ENCODE measurements at places on chromosomes 2 and 18.

GRCh38 chr18:48230467-48231113 lies 178.6 kb downstream of the ZBTB7C start:
- no peak for DNase-seq

GRCh38 chr2:113164215-113164929 lies 9.4 kb upstream of the PSD4 start:
- no peak for DNase-seq

- no peak for DNase-seq
Observed at GRCh38 chr18:55833543-55833942, 245.6 kb upstream of the TCF4 start.

- no peak for DNase-seq
Observed at GRCh38 chr2:164868563-164869419, 27.2 kb upstream of the COBLL1 start.

DNA sequence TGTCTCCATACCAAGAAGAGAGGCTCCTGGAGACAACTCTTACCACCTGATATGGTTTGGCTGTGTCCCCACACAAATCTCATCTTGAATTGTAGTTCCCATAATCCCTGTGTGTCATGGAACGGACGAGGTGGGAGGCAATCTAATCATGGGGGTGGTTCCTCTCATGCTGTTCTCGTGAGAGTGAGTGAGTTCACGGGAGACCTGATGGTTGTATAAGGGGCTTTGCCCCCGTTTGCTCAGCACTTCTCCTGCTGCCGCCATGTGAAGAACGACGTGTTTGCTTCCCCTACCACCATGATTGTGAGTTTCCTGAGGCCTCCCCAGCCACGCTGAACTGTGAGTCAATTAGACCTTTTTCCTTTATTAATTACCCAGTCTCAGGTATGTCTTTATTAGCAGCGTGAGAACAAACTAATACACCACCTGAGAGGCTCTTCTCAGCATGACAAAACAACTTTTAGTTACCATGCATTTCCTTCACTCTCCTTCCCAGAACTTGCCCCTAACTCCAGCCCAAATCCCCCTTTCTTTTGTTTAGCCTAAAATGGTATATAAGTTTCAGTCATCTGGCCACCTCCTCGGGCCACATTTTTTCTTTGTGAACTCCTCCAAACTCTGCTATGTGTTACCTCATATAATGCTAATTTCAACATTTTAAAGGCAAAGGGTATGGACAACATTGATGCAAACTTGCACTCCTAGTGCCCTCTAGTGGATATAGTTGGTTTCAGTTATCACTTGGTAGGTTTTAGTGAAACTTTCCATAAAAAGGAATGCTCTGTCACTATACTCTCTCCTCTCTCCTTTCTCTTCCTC lies 58.6 kb upstream of the SLC25A52 start:
- no peak for DNase-seq

- DNase-seq, result no peak
Observed at GRCh38 chr18:26963292-26963691, 97.8 kb upstream of the AQP4 start.

DNA sequence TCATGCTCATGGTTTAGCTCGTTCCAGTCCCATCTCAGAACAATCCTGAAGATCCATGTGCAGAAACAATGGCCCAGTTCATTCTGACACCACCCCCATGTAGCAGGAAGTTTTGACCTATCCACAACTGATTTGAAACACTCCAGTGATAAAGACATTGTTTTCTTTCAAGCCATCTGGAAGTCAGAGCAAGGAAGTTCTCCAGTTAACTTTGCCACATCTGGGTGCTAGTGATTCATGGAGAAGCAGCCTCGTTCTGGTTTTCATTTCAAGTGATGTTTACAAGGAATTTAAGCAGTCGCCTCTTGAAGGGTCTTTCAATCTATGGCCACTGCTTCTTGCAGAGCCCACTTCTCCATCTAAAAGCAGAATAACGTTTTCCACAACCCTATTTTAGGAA lies 36.6 kb upstream of the TWIST2 start:
- DNase-seq, result no peak

DNA sequence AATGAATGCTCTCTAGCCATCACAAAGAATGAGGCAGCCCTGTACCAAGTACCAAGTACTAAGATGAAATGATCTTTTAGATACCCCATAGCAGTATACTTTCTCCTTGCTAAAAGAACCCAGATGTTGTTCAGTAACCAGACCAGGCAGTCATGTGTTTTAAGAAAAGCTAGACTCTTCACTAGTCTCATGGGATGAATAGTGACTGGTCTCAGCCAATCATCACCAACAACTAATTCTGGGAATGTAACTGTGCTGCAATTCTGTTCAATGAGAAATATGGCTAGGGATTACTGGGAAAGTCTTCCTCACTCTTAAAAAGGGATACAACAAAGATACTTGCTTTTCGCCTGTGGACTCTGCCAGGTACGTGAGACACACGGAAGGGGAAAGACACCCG lies 29.5 kb downstream of the MBOAT2 start:
- no peak for DNase-seq

DNA sequence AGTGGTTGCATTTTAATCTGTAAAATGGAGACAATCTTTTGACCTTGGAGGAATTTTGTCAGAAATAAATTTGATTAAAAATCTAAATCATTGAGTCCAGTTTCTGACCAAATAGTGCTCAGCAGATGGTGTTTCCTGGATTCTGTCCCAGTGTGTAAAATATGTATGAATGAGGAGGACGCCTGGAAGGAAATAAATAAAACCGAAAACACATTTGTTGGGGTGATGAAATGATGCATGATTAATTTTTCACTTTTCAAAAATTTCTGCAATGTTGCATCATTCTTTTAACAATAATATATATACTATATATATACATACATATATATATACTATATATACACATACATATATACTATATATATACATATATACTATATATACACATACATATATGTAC lies 261.1 kb upstream of the TRIB2 start:
- no peak for DNase-seq

GRCh38 chr2:43105586-43106558 lies 120.5 kb downstream of the ZFP36L2 start:
- DNase-seq, result no peak

GRCh38 chr18:78896111-78896905 lies 83.3 kb upstream of the SALL3 start:
- no peak for DNase-seq

DNA sequence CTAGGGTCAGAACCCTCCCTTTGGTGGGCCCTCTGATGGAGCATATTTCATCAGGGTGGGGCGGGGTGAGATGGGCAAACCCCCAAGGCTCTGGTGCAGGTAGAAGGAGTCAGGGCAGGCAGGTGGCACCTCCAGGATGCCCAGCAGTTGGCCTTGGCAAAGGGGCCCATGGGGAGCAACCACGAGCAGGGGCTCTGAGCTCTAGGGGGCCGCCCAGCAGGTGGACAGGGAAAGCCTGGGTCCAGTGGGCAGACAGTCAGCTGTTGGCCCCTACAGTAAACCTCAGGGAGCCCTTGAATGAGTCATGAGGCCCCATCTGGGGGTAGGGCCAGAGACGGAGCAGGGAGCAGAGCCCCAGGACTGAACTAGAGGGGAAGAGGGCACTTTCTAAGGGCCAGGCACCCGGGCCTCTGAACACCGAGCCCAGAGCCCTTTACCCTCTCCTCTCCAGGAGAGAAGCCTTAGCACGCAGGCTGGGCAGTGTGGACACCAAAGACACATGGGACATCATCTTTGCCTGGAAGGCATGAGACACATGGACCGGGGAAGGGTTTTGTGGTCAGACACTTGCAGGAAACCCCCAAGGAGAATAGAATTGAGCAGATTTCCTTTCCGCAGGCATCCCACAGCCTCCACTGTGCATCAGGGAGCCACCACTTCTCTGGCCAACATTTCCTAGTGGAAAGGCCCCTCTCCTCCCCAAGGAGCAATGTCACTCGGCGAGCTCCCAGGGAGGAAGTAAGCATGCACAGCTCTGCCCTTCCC lies 257.3 kb downstream of the GLI2 start:
- DNase-seq, result no peak

DNA sequence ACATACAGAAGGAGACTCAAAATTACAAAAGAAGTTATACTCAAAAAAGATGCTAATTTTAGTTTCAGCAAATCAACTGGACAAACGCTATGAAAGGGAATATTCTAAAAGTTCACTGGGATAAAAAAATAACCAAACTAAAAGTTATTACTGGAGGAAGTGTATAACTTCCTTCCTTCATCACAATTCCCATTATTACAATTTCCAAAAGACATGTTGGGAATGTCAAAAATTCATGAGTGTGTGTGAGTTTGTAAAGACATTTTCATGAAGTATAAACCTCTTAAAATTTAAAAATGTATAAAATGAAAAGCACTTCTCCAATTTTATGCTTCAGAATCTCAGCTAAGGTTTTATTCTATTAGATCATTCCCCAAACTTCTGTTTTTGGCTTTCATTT lies 67.8 kb downstream of the MERTK start:
- DNase-seq, result no peak

GRCh38 chr2:7730449-7730848 lies 813.2 kb downstream of the RNF144A start:
- no peak for DNase-seq

DNA sequence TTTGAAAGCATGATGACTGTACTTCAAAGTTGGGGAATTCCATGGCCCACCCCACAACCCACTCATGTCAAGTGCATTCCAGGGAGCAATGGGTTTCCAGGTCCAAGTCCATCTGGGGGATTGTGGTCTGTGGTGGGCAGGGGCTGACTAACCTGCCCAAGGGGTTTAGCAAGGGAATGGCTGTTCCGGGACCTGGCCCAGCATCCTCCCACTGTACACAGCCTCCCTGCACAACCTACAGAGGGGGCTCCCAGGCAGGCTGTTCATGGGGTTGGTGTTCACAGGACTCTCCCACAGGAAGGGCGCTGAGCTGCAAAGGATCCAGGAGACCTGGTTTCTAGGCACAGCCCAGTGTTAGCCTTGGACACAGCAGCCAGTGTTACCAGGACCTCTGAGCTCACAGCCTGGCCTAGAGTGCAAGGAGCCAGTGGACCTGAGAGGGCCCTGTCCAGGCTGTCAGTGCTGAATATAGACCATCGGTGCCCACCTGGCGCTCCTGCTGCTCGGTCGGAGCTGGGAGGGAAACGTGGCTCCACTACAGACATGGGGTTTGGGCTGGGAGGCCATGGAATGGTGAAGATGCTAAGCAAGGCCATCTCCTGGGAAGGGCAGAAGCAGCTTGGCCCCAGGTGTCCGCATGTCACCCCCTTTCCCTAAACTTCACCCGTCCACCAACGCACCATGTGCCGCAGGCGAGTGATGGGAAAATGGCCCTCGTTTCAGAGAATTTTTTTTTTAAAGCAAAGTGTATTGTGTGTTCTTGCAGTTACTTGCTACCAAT lies 317.2 kb downstream of the GBX2 start:
- DNase-seq, result no peak

DNA sequence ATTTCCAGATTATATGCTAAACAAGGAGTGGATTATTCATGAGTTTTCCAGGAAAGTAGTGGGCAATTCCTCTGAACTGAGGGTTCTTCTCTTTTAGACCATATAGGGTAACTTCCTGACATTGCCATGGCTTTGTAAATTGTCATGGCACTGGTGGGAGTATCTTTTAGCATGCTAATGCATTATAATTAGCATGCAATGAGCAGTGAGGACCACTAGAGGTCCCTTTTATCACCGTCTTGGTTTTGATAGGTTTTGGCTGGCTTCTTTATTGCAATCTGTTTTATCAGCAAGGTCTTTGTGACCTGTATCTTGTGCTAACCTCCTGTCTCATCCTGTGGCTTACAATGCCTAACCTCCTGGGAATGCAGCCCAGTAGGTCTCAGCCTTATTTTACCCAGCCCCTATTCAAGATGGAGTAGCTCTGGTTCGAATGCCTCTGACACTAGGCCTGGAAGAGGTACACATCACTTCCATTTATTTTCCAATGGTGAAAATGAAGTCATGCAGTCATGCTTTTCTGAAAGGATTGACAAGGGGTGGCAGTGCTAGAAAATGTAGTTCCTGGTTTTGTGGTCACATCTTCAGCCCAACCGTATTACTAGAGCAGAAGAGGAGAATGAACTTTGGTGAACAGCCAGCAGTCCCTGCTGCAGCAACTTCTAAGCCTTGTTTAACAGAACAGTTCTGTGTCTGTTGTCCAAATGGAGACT lies 26.6 kb upstream of the ITGA4 start:
- no peak for DNase-seq

GRCh38 chr2:4762951-4763376 lies 929.2 kb upstream of the SOX11 start:
- no peak for DNase-seq

- no peak for DNase-seq
Observed at GRCh38 chr2:73069041-73069854, 2.3 kb downstream of the SFXN5 start.

- DNase-seq, result no peak
Observed at GRCh38 chr18:48254077-48254602, 155.0 kb downstream of the ZBTB7C start.

DNA sequence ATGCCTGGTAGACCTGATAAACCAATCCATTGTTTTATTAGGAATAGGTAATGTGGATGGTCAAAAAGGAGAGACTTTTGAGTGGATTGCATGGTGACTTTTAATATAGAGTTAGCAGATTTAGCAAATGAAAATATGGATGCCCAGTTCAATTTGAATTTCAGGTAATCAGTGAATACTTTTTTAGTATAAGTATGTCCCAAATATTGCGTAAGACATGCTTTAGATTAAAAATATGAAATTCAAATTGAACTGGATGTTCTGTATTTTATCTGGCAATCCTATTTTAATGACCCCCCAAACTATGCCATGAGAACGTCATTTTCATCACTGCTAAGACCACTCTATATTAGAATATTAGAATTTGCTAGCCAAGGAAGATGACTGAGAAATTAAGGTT lies 30.3 kb upstream of the TNP1 start:
- DNase-seq, result no peak

DNA sequence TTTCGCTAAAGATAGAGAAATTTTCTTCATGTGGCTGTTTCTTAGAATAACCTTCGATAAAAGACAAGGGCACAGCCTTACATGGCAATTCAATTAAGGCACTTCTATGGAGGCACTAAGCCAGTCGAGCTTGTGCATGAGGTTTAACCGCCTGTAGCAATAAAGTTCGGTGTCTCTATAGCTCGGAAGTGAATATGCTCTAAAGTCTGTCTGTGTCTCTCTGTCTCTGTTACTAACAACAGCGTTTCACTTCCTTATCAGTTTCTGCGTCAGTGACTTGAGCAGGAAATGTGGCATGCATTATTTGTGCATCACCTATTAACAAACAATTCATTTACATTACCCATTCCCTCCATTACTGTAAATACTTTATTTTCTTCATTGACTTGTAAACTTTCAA lies 365.1 kb upstream of the NETO1 start:
- DNase-seq, result no peak

GRCh38 chr2:20913491-20913890 lies 90.6 kb upstream of the LDAH start:
- DNase-seq, result no peak

DNA sequence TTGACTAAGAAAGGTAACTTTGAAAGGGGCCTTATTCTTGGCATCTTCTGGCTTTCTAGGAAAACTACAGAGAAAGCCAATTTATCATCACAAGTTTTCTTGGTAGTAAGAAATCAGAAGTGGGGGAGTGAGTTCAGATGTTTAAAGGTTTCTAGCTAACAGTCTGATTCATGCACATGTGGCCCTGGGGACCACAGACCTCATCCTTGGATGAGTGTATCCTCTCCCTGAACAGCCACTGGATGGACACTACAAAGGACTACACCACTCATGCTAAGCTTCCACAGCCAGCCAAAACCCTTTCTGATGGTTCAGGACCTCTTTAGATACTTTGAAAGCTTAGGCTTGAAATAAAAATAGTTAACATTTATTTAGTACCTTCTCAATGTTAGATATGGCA lies 218.3 kb upstream of the STK17B start:
- no peak for DNase-seq

Measured in anterior cingulate cortex (tissue), 58 donors.